ENCODE measurements at places on chromosomes 2 and 18.

- DNase-seq, result no peak
These were observed 7.0 kb downstream of the RNPEPL1 start for GRCh38 chr2:240575101-240575965.

DNA sequence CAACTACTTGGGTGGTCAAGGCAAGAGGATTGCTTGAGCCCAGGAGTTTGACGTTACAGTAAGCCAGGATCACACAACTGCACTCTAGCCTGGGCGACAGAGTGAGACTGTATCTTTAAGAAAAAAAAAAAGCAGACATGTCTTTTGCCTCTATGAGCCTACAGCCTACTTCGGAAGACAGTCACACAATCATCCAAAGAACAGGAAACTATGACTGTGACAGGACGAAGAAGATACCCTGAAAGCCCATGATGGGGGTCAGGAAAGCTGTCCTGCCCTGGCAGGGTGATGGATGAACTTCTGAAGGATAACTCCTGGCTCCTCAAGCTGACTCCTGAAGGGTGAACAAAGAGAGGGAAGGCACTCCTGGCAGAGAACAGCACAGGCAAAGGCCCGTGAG is 251.7 kb upstream of the SIX2 start:
- no peak for DNase-seq

DNA sequence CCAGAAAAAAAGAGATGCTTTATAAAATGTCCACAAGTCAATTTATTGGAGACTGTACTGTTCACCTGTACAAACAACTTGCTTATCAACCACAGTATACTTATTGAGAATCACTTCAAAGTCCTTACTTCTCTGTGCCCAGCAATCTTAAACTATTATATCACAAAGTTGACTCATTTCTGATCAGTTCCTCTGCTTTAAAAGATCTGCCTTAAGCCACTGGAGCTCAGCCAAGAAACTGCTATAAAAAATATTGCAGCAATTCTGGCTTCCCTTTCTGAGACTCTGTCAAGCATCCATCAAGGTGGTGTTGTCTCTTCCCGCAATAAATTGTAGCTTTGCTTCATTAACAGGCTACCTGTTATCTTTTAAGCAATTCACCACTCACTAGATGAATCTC is 375.2 kb upstream of the SPHKAP start:
- no peak for DNase-seq

GRCh38 chr2:57080035-57080434 is 896.2 kb downstream of the CCDC85A start:
- DNase-seq, result no peak

GRCh38 chr2:42622943-42623676 is 54.7 kb downstream of the MTA3 start:
- DNase-seq, result no peak

DNA sequence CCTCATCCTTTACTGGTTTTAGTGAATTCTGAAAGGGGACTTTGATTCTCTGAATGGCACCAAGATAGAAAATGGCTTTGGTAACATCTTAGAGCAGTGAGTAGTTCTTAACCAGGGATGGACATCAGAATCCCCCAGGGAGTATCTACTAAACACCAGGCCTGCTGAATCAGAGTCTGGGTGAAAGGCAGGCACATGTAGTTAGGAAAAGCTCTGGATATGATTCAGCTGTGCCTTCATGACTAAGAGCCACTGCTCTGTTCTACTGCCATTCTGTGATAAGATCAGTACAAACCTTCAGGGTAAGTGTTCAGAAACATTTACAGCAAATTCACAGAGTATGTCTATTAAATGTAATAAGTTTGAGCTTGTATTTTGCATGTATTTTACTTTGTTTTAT is 46.2 kb upstream of the B3GNT2 start:
- no peak for DNase-seq

- no peak for DNase-seq
These were observed 2.8 kb upstream of the ECEL1 start for GRCh38 chr2:232490221-232491138.

DNA sequence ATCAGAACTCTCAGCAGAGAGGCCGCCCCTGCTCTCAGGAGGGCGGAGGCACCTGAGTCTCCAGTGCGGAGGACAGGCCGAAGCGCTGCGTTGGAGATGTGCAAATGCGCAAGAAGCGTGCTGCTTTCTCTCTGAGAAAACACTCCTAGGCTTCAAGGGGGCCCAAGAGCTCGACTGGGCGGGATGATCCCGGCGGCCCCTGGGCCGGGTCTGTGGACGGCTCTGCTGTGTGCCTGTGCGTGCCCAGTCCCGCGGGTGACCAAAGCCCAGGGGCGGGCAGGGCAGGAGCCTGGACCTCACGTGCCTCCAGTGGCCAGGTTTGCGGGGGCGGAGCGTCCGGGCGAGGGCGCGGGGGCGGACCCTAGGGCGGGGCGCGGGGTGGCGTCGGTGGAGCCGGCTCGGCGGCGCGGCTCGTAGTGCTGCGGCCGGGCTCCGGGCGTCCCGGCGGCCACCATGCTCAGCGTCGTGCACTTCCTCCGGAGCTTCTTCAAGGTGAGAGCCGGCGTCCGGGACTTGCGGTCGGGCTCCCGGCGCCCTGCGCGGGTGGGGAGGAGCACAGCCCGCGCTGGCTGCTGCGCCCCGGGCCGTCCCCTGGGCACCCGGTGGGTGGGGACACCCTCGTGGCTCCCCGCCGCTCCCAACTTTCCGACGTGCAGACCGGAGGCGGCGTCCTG is at the start of gene ARHGEF4:
ARHGEF4 (plus strand) TSS at position 414 of the 674 bp plus-strand sequence; CDS start at position 454, 40 bp downstream.
- DNase-seq, result no peak

- DNase-seq, result peak; percentile 75
These were observed 1.0 kb downstream of the RTN4 start for GRCh38 chr2:55049043-55049820.

DNA sequence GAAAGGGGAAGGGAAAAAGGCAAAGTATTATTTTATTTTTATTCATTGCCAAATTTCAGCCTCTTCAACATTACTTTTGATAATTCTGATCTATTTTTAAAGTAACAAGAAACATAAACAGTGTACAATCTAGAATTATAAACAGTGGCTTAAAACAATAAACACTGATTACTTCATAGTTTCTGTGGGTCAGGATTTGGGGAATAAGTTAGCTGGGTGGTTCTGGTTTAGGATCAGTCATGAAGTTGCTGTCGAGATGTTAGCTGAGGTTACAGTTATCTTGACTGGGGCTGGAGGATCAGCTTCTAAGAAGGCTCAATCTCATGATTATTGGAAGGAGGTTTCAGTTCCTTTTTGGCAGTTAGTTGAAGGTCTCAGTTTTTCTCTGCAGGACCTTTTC is 109.2 kb downstream of the SCN2A start:
- no peak for DNase-seq

- DNase-seq, result no peak
These were observed 996 bp downstream of the PTCD3 start for GRCh38 chr2:86107031-86107430.

GRCh38 chr18:42114310-42114943 is 159.4 kb downstream of the PIK3C3 start:
- DNase-seq, result peak; percentile 67

DNA sequence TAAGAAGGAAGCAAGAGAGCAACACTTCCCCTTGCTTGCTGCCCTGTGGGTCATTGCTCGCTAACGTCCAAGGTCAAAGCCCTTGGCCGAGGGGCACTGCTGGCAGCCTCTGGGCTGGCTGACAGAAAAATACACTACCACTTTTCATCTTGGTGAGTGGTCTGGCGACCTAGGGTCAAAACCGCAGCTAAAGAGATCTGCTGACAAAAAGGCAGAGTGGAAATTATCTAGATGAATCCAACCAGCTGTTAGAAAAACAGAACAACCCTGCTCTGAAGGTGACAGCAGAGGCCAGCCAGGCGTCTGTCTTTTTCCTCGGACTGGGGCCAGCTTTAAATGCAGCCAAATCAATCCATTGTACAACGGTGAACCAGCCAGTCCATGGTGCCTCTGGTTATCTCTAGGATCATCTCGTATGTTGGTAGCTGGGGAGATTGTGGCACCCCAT is 92.6 kb downstream of the CD8B2 start:
- no peak for DNase-seq

DNA sequence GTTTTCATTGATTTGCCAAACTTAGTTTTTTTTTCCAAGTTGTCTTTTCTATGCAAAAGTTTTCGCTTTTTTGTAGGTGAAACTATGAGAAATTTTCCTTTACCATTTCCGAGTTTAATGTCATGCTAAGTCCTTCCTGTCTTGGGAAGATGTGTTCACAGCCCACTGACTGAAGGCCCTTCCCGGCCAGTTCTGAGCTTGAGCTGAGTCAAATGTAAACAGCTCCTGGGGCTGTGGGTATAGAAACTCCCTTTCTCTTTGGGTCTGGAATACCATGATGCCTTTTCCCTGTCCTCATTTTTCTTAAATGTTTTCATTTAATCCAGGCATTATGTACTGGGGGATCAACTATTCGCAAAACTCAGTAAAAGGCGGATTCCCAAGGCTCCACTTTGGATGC is 69.8 kb upstream of the IL1R1 start:
- DNase-seq, result no peak

DNA sequence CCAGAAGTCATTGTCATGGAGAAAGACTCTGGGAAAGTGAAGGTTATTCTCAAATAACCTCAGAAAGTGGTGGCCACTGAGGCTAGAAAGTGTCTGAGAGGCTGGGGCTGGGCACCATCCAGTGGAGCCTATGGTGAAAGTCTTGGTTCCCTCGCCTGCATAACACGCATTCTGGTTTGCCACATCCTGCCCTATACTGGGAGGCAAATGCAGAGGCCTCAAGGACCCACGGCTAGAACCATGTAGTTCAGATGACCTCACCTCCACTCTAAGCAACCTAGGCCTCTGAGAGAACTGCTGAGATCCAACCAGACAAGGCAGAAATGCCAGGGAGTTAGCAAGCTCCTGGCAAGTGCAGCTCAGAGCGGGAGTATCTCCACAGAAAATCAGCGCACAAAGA is 5.1 kb downstream of the ITGB6 start:
- no peak for DNase-seq

DNA sequence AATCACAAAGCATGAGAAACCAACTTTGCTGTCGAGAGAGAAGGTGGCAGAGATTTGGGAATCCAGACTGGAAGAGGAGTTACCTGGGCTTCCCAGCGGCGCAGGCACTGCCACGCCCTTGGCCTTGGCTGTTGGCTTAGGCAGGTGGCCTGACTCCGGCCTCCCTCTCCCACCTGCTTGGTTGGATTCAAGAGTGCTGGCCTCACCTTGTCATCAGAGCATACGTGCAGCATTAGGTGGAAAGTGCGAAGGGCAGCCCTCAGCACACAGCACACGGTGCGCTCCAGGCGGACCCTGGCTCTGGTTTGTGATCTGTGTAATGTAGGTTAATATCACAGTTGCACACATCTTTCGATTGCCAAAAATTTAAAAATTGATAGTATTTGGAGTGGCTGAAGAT is 19.2 kb upstream of the ASB1 start:
- no peak for DNase-seq

GRCh38 chr2:237669628-237670392 is 42.4 kb downstream of the LRRFIP1 start:
- DNase-seq, result no peak

DNA sequence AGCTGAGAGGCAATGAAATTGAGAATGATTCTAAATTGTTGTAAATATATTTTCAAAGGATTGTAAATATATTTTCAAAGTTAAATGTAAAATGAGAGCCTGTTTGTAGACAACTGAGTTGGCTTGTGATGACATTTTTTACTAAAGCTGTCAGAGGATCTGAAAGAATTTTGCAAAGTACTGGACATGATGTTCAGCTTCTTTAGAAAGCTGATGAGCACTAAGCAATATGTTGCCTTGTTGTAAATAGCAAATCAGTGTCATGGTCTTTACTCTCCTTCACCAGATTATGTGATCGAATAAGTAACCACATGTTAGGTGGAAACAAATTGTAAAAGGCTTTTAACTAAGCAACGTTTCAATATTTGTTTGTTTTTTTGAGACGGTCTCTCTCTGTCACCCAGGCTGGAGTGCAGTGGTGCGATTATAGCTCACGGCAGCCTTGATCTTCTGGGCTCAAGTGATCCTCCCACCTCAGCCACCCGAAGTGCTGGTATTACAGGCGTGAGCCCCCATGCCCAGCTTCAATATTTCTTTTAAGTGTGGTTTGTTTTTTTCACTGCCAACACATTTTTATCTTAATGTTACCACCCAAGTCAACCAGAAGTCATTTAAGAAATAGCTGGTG is 44.0 kb downstream of the E2F6 start:
- no peak for DNase-seq

- DNase-seq, result no peak
These were observed 36.9 kb downstream of the NGEF start for GRCh38 chr2:232976176-232976575.

GRCh38 chr2:63343397-63344109 is 244.7 kb downstream of the WDPCP start:
- DNase-seq, result no peak

Measured in hematopoietic multipotent progenitor cell treated with erythropoietin and hydrocortisone succinate and interleukin-3 and kit ligand, for 15 days (in vitro differentiated cells).